ENCODE measurements at places on chromosomes 4 and X.

- no peak for DNase-seq
Measured at GRCh38 chr4:172356016-172356415, 542.8 kb downstream of the GALNTL6 start.

- DNase-seq = no peak
Measured at GRCh38 chr4:10099499-10100325, 16.9 kb downstream of the WDR1 start.

DNA sequence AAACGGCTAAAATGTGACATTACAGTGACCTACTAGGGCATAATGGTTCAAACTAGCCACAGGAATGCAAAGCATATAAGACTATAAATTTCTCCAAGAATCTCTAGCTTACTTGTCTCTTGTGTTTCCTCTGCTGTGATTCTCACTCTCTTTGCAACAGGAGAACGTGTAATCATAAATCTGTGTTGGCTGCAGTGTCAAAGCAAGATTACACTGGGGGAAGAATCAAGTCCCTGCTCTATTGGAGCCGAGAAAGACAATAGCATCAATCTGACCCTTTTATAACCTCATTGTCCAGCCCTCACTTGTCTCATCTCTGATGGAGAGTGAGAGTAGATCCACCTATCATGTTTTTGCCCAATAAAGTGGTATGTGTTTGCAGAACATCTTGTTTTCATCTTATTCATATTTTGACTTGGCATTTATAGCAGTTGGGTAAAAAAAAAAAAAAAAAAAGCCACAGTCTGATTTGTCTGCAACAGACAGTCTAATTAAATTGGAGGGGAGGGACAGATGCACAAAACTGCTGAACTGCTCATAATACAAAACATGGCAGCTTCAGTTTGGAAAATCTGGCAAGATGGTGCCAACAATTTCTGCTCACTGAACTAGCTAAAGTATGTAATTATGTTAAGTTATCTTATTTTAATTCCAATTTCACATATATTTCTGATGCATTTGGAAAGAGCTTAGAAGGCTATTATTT, 165.0 kb upstream of the GABRA2 start:
- no peak for DNase-seq

- no peak for DNase-seq
Measured at GRCh38 chrX:102624105-102624504, 24.8 kb downstream of the ARMCX5 start.

GRCh38 chr4:41471126-41472071, 66.6 kb upstream of the LIMCH1 start:
- DNase-seq = no peak

DNA sequence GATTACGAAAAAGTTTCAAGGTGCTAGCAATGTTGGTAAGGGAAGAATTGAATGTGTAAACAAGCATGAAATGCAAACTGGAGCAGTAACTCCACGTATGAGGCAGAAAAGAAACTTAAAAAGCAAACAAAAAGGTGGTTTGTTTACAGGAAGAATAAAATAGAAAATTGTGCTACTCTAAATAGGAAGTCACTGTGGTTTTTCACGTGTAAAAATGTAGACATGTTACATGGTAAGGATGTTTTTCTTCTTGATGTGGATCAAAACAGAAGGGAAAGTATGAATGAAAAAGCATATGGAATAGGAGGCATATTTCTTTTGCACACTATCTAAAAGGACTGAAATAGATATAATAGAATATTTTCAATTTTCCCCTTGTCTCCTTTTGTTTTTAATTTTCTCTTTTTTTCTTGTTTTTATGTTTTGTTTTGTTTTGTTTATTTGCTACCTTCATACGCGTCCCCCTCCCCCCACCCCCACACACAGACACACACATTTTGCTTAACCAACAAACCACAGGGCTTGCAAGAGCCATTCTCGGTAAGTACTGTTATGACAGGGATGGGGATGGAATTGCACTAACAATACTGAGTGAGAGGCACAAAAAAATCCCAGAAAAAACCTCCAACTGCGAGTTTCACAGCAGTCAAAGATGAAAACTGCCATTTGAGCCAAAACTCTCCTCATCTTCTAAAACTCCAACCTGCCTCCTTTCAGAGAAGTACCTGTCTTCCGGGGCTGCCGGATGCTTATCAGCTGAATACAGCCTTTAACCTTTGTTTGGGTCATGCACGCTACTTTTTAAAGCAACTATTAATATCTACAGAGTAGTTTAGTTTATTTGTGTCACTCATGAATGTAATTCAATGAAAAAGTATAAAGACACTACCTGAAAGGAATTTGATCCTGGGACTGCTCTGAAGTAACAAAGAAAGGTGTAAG, 135.8 kb downstream of the IL15 start:
- DNase-seq = no peak

GRCh38 chrX:123962006-123962467, 531 bp downstream of the STAG2 start:
- DNase-seq = no peak

GRCh38 chr4:61380865-61381264, 180.7 kb downstream of the ADGRL3 start:
- peak; percentile 87 for DNase-seq

- no peak for DNase-seq
Measured at GRCh38 chr4:169143335-169143734, 127.4 kb downstream of the SH3RF1 start.

DNA sequence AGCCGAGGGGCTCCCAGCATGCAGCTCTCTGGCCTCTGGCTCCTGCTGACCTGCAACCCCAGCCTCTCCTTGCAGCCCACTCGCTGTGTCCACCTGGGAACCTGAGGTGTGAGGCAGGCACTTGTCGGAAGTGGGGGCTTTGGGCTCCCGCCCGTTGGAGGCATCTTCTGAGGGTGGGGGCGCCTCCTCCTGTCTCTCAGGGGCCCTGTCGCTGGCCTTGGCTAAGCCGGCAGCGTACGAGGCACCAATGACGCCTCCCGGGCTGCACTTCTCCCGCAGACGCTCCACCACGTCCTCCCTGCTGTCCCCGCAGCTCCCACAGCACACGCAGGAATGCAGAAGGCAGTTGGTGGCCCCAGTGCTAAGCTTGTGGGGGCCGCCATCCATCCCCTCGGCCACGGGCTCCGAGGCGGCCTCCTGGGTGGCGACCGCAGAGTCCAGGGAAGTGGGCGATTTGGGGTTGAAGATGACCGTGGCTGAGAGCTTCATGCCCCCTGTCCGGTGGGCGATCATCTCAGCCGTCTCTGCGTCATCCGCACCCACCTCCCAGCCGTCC, 42.5 kb upstream of the MXD4 start:
- no peak for DNase-seq

DNA sequence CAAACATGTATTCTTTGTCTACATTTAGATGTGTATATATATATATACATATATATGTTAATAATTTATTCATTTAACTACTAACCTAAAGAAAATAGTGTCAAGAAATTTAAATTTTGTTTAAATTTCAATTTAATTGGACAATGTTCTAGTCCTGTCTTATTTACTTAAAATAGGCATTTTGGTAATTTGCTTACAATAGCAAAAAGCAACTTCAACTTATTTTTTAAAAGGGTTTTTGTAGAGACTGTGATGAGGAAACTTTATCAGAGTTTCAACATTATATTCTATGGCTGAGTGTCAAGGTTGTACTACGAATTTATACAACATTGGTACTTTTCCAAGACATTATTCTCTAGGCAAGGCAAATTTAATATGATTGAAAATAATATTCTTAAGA, 212.0 kb upstream of the ARSJ start:
- no peak for DNase-seq

GRCh38 chr4:78732332-78733104, 43.6 kb upstream of the BMP2K start:
- DNase-seq = no peak

GRCh38 chrX:11239230-11239629, 54.0 kb upstream of the AMELX start:
- DNase-seq = no peak

GRCh38 chr4:155248002-155248896, 39.8 kb downstream of the NPY2R start:
- DNase-seq = no peak

GRCh38 chrX:31355206-31355955, 283.5 kb upstream of the FTHL17 start:
- no peak for DNase-seq
